ENCODE measurements at places on chromosomes 12 and 14. TPM values are rescaled to one million over a fixed set of nuclear protein-coding genes. Genes with fewer than 3 reads are reported as not detected.

DNA sequence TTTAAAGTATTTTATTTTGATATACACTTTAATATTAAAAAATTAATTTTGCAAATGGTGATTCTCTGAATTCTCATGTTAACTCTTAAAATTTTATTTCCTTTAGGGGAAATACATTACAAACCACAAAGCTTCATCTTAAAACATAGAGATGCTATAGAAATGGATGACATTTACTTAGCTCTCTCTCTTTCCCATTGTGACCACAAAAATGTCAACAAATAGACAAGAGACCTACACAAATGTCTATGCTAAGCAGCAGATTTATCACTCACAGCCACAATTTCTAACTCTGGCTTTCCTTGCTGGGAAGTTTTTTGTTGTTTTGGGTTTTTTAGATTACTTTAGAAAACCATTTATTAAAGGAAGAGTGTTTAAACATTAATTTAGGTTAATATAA, 19.9 kb upstream of the PHC1 start:
- H3K36me3 ChIP-seq: no peaks in the 10 kb centered on the region
- no peak for DNase-seq
- H3K4me3 ChIP-seq: no peak overlapping the region

- H3K27ac ChIP-seq: no peak overlapping the region
- H3K27me3 ChIP-seq: no peaks in the 10 kb centered on the region
- no peak overlapping the region for H3K4me3 ChIP-seq
Measured at GRCh38 chr12:3587402-3588013, 96.5 kb downstream of the PRMT8 start.

- H3K4me1 ChIP-seq: no peaks in the 10 kb centered on the region
- DNase-seq: no peak
- no peaks in the 10 kb centered on the region for H3K36me3 ChIP-seq
- H3K27me3 ChIP-seq: no peaks in the 10 kb centered on the region
- H3K4me3 ChIP-seq: no peak overlapping the region
Measured at GRCh38 chr12:107655281-107656065, 30.1 kb upstream of the PWP1 start.

DNA sequence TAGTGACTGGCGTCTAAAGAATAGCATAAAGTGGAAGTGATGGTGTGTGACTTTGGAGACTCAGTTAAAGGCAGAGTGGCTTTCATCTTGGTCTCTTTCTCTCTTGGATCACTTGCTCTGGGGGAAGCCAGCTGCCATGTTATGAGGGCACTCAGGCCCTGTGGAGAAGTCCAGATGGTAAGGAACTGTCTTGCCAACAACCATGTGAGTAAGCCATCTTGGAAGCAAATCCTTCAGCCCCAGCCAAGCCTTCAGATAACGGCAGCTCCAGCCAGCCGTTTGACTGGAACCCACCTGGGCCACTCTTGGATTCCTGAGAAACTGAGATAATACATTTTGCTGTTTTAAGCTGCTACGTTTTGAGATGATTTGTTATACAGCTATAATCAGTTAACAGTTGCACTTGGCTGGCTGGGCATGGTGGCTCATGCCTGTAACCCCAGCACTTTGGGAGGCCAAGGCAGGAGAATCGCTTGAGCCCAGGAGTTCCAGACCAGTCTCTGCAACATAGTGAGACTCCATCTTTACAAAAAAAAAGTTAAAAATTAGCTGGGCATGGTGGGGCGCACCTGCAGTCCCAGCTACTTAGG, 7.7 kb upstream of the LRRC23 start:
- H3K27ac ChIP-seq: no peak overlapping the region
- no peaks in the 10 kb centered on the region for H3K36me3 ChIP-seq
- peaks cover 2% of the 10 kb centered on the region for H3K4me1 ChIP-seq
- no peak overlapping the region for H3K4me3 ChIP-seq

DNA sequence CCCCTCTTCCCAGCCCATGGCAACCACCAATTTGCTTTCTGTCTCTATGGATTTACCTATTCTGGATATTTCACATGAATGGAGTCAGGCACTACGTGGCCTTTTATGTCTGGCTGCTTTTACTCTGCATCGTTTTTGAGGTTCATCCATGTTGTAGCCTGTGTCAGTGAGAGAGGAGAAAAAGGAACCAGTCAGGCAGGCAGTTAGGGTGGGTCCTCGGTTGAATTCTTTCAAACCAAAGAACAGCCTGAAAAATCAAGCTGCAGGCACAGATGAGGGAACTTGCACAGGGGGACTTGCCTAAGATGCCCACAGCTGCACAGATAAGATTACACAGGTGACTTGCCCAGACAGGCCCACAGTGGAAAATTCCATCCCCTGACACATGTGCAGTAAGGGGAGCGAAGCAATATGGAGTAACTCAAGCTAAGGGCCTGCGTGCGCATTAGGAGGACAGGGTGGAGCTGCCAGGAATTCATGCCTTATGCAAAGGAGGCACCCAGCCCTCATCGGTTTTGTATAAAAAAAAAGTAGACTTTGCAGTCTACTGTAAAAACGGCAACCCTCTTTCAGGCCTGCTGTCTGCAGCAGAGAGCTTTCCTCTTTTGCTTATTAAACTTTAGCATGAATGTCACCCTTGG, 152.4 kb upstream of the RFLNA start:
- H3K27ac ChIP-seq: no peak overlapping the region
- H3K36me3 ChIP-seq: no peaks in the 10 kb centered on the region

- no peak overlapping the region for H3K27ac ChIP-seq
- no peaks in the 10 kb centered on the region for H3K27me3 ChIP-seq
- H3K4me3 ChIP-seq: no peak overlapping the region
- H3K4me1 ChIP-seq: peaks cover 43% of the 10 kb centered on the region
Measured at GRCh38 chr12:6925239-6925539, 2.6 kb upstream of the ATN1 start.

DNA sequence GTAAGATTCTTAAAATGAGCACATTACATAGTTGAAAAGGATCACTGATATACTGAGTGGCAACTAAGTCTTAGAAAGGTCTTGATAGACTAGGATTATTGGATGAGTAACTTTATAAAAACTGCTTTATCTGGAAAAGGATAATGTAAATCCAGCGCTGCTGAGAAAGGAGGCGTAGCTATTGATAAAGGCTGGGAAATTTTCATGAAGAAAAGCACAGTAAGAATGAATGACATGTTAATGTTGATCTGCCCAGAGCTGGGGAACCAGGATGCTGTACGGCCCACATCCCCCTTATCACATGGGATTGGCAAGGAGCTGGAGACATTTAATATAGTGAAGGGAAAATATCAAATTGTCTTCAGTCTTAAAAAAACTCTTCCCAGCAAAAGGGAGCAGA, 174.0 kb downstream of the APAF1 start:
- H3K4me3 ChIP-seq: no peak overlapping the region
- no peak overlapping the region for H3K27ac ChIP-seq
- no peak for DNase-seq
- no peaks in the 10 kb centered on the region for H3K36me3 ChIP-seq

GRCh38 chr12:3732901-3733300, 20.0 kb downstream of the CRACR2A start:
- peaks cover 24% of the 10 kb centered on the region for H3K36me3 ChIP-seq
- H3K27ac ChIP-seq: no peak overlapping the region
- no peak for DNase-seq
- H3K27me3 ChIP-seq: no peaks in the 10 kb centered on the region

The PSMD9 gene
- 47.6 TPM for total RNA-seq

The EXOC5 gene
- total RNA-seq: 41.7 TPM

The G2E3 gene
- total RNA-seq: 47.1 TPM

The PPP1R36 gene
- 1.2 TPM for total RNA-seq

The CLEC9A gene
- total RNA-seq: not detected

The EPYC gene
- not detected for total RNA-seq

The PLEKHG3 gene
- 184 TPM for total RNA-seq

The GUCY2C gene
- total RNA-seq: not detected

The LYZ gene
- total RNA-seq: 337 TPM

The TAS2R10 gene
- not detected for total RNA-seq

The CD9 gene
- 55.9 TPM for total RNA-seq

The INSM2 gene
- not detected for total RNA-seq

Measured in natural killer cell (primary cell).